ENCODE measurements at places on chromosomes 5 and 9.
A peak's percentile ranks its signal among the peaks of the same experiment; 100 is the strongest.

DNA sequence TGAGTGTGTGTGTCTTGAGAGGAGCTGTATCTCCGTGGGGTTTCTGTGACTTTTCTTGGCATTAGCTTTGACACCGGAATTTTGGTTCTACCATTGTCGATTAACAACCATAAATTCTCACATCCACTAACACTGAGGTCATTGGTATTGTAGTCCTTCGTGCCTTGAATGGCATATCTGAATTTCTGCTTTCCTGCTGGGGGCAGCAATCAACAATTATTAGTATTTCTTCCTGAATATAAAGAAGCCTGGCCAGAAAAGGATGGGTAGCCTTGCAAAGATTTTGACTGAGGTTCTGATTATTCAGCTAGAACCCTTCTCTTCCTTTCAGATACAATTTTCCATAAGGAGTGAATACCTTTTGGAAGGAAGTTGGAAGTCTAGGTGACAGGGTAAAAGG is 33.5 kb upstream of the SHOC1 start:
- DNase-seq, result no peak

- DNase-seq, result no peak
These were observed 26.9 kb downstream of the C9 start for GRCh38 chr5:39337252-39337915.

DNA sequence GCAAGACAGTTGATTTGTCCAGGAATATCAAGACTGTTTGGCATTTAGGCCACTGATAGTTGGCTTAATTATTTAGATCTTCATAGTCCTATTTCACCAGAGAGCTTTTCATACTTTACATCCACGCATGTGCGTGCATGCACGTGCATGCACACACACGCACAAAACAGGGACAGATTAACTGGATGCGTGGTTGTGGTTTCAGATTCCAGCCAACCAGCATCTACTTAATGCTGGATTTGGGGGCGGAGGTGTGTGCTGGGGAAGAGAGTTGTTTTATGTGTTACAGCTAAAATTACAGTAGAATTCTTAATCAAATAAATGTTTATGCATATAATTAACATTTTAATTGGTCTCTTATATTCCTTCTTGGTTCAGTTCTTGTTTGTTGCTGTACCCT is 7.3 kb downstream of the RNF14 start:
- DNase-seq, result no peak

DNA sequence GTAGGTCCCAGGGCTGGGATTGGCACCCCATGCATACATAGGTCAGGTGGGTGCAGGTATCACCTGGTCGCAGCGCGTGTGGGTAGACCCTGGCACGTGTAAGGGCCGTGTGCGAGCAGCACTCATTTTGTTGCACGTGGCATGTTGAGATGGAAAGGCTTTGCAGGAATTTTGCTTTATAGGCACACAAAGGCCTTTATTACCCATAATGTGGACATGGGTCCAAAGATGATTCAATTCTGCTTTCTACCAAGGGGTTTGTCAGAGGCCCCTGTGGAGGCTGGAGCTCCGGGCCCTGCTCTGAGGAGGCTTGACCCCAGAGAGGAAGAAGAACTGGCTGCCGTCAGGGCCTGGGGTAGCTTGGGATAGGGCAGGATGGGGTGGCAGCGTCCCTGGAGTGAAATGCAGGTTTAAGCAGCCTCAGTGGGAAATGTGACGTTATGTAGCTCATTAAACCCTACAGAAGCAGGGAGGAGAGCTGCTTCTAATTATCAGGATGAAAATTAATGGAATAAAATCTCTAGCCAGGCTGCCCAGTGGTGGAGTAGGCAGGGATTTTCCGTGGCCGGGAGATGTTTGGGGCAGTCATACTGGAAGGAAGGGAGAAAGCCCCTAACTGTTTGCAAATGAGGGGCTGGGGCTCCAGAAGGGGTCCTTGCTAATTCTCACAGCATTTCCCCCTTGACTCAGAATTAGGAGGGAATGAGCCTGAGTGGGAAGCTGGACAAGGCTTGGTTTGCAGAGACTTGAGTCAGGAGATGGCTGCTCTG is 103.3 kb upstream of the PITX1 start:
- no peak for DNase-seq

GRCh38 chr5:173201636-173202265 is 33.3 kb downstream of the NKX2-5 start:
- no peak for DNase-seq

- no peak for DNase-seq
These were observed 320.2 kb downstream of the NFIB start for GRCh38 chr9:13993632-13994185.

DNA sequence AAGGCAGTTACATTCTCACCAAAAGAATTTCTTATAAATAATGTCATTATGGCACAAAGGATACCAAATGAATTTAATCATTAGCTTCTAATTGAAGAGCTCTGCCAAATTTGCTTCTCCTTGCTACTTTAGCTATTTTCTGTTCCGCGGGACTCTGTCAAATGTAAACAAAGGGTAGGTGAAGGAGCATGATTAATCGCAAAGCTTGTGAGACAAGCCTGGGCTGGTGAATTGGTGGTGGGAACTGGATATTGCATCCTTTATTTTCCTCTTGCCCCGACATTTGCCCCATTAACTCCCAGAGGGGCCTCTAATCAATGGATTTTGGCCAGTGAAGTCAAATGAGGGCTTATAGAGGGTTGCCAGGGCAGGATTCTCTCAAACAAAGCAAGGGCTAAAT is 234.2 kb upstream of the RFX3 start:
- DNase-seq, result peak; percentile 10

DNA sequence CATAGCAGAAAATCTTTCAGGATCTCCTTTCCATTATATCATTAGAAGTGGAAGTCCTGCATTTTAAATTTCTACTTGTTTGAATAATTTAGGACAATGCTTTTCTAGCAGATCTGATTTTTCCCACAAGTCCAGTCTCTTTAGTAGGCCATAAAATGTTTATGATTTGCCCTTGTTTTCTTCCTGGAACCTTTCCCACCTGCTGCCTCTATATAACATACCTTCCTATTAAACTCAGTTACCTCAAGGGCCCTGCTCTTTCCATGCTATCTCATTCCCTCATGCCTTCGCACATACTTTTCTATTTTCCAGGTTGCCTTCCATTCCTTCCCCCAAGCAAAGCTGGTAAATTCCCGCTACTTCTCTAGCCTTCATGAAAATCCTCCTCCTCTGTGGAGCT is 187.0 kb upstream of the EFNA5 start:
- no peak for DNase-seq

DNA sequence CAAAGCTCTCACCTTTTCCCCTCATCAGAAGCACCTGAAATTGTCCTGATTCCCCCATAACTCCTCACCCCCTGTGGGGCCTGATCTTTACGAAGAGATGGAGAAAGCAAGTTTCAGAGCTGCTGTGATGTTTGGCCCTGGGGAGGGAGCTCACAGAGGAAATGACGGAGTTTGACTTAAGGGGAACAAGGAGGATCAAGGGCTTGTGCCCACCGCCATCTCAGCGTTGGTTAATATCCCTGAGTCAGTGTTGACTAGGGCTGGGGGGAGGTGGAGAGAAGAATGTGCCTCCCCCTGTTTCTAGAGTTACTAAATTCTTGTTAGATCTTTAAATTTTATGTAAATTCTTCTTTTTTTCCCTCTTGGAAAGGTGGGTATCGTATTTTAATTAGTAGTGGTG is 27.8 kb downstream of the FGF18 start:
- DNase-seq, result no peak

- no peak for DNase-seq
These were observed 121.1 kb downstream of the C5orf15 start for GRCh38 chr5:133847301-133847700.

DNA sequence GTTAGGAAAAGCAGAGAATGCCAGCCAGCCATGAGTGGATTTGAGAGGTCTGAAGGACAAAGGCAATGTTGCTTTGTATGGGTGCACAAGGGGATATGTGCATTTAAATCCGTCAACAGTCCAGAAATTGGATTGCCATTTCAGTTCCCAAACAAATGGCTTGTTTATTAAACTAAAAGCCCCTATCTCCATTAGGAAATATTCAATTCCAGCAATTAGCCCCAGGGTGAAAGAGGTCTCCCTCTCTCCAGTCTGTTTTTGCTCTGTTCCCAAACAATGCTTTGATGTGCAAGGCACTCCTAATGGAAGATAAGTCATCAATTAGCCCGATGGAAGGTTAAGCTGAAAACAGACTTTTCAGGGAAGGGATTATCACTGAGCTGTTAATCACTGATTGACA is 101.3 kb downstream of the C9orf152 start:
- no peak for DNase-seq

DNA sequence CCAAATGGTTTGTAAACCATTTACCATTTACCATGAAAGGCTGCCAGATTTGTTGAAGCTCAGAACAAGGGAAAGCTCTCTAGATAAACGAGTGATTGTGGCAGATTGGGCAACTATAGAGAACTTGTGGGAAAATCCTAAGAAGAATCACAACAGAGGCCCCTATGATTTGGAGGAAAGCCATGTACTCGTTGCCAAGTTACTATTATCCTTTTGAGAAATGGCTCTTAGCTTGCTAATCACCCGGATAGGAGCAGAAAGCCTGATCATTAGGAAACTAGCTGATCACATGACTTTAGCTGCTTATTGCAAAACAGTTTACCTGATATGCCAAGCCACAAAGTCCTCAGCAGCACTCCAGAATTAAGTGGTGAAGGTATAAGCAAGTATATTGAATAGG is 23.5 kb upstream of the ATG10 start:
- no peak for DNase-seq

DNA sequence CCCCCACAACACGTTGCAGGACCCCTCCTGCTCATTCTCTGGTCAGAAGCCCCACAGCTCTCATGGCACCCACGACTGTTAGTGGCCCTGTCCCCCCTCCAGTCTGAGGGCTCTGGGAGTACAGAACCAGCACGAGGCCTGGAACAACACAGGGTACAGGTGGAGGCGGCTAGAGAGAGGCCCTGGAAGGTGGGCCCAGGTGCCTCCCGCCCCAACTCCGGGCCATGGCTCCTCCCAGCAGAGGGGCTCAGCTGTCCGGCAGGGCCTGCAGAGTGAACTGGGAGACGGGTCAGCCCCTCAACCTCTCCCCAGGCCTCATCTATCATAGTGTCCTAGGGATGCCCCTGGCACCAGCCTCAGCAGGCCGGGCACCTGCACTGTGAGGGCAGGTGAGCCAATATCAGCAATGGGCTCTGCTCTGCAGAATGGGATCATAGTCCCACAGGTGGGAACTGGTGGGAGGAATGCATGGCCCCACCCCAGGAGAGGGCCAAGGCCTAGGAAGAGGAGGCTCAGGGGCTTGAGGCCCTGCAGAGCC is 58.6 kb downstream of the BARX1 start:
- DNase-seq, result no peak

GRCh38 chr9:123798195-123798594 is 131.7 kb downstream of the DENND1A start:
- DNase-seq, result no peak

GRCh38 chr5:111685969-111686368 is 71.0 kb downstream of the NREP start:
- peak; percentile 15 for DNase-seq

- DNase-seq, result no peak
These were observed 16.8 kb upstream of the ACTBL2 start for GRCh38 chr5:57499262-57500050.

DNA sequence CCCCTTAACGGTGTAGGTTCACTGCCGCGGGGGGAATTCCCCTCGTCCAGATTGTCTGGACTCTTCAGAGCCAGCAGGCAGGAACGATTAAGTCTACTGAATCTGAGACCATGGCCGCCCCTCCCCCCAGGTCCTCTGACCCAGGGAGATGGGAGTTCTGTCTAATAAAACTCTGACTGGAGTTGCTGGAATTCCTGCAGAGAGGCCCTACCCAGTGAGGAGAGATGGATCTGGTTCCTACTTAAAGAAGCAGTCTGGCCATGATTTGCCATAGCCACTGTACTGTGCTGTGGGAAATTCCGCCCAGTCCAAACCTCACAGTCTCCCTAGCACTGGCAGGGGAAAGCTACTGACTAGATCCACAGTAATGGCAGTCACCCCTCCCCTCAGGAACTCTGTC is 237.7 kb upstream of the RASA1 start:
- no peak for DNase-seq

DNA sequence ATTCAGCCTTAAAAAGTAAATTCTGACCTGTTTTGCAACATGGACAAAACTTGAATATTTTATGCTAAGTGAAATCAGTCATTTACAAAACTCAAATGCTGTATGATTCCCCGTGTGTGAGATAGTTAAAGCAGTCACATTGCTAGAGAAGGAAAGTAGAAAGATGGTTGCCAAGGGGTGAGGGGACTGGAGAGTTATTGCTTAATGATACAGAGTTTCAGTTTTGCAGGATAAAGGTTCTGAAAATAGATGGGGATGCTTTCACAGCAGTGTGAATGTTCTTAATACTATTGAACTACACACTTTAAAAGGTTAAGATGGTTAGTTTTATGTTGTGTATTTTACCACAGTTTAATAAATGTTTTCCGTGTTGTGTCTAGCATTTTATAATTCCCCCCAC is 51.2 kb downstream of the SGCD start:
- DNase-seq, result no peak

DNA sequence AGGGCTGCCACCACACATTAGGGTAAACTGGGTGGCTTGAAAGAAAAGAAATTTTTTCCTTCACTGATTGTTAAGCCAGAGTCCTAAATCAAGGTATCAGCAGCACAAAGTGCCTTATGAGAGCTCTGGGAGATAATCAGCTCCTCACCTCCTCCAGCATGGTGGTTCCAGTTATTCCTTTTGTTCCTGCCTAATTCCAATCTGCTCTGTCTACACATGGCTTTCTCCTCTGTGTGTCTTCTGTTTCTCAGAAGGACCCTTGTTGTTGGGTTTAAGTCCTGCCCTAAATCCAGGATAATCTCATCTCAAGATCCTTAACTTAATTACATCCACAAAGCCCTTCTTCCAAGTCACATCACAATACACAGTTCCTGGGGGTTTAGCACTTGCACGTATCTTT is 1352.0 kb upstream of the CDH9 start:
- DNase-seq, result no peak

- DNase-seq, result no peak
These were observed 68.5 kb downstream of the BNC2 start for GRCh38 chr9:16801871-16802466.

- no peak for DNase-seq
These were observed 3.9 kb downstream of the POU4F3 start for GRCh38 chr5:146342519-146342881.

All from SHP77 (cell line).